ENCODE measurements at places on chromosomes 3 and 15.

DNA sequence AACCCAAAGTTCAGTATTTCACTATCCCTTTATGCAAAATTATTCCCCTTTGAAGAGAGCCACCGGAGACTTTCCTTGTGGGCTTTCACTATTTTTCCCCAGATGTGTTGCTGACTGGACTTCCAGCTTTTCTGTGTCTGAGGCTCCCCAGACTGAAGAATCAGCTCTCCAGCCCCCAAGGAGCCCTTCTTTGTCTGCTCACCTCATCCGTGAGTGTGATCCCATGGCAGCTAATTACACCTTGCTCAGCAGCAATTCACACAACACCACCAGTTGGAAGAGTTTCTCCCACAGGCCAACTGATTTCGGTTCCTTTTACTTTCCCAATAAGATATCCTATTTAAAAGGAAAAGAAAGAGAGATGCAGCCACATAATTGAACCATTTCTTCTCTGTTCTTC is 249.5 kb upstream of the TRIM42 start:
- DNase-seq, result no peak

DNA sequence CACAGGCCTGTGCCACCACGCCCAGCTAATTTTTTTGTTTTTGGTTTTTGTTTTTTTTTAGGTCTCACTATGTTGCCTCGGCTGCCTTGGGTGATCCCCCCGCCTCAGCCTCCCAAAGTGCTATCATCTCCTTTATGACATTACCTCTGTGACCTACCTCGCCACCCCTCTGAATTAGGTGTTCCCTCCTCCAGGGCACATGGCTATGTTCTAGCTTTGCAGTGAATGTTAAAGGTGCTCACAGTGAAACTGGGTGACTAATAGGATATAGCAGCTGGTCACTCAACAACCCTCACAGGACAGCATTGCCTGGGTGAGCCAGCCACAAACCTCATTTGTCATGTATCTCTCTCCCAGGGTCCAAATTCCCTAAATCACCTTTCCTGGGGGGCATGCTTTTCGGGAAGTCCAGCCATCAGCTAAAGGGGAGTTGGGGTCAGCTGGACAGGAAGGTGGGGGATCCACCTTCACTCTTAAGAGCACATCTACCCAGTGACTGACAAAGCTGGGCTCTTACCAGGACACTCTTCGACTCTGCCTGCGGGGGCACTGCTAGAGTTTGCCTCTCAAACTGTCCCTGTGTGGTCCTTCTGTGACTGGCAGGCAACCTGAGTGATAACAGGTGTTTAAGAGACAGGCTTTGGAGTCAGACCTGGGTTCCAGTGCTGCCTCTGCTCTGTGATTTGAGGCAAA is 1.6 kb upstream of the TTLL3 start:
- no peak for DNase-seq

DNA sequence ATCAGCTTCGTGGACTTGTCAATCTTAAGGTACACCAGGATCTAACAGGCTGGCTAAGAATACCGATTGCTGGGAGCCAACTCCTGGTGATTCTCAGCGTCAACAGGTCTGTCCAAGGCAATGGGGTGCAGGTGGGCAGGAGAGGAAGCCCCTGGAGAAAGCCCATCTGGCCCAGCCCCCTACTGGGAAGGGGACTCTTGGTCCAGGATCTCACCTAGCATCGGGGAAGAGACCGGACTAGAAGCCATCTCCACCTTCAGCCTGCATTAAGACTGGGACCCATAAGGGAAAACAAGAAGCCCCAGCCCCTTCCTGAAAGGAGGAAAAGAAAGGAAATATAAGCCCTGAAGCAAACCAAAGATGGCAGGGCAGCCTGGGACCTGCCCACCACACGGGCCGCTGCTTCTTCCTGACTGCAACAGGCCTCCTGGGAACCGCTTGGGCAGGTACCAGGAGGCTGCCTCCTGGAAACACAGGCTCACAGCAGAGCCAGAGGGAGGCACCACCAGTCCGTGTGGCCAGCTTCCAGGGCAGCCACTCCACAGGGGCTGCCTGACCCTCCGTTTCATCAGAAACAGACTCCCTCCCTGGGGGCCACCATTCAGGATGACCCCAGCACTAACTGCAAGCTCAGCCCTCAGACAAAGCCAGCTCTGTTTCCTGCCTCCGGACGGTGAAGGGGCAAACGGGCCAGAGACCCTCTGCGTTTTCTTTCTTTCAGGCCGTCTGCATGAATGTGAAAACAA is 100.2 kb downstream of the LRIG1 start:
- no peak for DNase-seq

DNA sequence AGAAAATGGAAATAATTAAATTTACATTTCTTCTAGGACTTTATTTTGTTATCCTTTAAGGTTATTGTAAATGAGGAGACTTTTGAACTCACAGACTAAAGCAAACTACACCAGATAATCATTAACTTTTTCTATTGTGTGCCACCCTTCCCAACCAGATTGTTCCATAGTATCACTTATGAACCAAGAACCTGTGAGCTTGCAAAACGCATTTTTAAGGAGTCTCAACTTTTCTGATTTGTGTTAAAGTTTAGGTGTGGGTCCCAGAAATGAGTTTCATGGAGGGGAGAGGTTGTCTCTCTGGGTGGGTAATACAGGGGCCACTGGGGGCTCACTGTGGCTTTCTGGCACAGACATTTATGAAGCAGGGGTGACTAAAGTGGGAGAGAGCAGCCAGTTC is 75.7 kb downstream of the IGF1R start:
- no peak for DNase-seq

- no peak for DNase-seq
Measured at GRCh38 chr3:177960014-177960413, 576.2 kb upstream of the KCNMB2 start.

GRCh38 chr3:187909866-187910265 is 164.6 kb upstream of the BCL6 start:
- DNase-seq, result no peak

- no peak for DNase-seq
Measured at GRCh38 chr3:137471130-137471529, 293.0 kb upstream of the SOX14 start.

- no peak for DNase-seq
Measured at GRCh38 chr3:18443665-18444594, 18.8 kb upstream of the SATB1 start.
